ENCODE measurements at places on chromosomes 6 and 20.
A peak's percentile ranks its signal among the peaks of the same experiment; 100 is the strongest.

DNA sequence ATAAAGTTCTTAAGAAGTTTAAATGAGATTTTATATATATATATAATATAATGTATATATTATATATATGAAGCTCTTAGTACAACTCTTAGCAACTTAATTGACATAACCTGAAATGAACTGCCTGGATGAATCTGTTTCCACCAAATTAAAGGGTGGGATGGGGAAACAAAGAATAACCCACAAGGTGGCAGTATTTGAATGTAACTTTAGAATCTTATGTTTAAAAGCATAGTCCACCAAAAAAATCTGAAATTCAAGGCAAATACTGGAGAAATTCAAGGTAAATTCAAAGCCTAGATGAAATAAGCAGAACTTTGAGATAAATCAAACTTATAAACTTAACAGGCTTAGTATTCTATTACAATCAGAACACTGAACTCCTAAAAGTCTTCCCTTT is 4.4 kb upstream of the IBTK start:
- no peak for DNase-seq

DNA sequence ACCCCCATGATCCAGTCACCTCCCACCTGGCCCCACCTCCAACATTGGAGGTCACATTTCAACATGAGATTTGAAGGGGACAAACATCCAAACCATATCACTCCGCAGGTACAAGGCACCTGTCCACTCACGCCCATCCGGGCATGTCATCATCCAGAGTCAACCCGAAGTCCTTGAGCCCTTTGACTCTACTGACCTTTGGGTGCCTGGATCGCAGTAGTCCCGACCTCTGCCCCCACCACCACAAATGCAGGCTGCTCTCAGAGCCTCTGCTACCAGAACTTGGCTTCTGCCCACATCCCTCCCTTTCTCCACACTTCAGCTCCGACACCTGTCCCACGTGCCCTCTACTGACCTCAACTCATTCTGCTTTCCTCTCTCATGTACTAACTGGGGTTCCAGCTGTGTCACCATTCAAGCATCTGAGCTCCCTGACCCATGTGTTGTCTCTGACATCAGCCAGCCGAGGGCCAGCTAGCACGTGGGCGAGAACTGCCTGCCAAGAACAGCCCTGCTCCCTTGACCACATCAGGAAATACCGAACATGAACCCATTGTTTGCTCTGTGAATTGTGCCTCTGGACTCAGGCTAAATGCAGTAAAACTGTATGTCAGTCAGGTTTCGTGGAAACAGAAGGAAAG is 498.3 kb upstream of the SULF2 start:
- DNase-seq: peak; percentile 65

- no peak for DNase-seq
Observed at GRCh38 chr6:166687879-166688205, 60.8 kb upstream of the RPS6KA2 start.

DNA sequence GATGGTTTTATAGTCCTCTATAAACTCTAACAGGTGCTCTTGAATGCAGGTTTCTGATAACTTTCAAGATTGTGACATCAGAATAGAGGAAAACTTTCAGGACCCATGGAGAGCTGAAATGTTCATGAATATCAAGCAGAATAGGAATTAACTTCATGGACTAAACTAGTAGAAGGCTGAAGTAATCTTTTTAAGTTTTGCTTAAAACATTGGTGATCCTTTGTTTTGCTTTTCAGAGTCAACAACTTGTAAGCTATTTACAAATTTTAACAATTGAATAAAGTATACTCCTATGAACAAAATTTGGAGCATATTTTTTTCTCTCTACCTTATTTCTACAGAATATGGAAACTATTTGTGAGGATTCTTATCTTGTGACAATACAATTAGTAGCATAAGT is 25.2 kb upstream of the GOPC start:
- DNase-seq: no peak

GRCh38 chr6:134073161-134073560 is 20.7 kb upstream of the SLC2A12 start:
- no peak for DNase-seq

DNA sequence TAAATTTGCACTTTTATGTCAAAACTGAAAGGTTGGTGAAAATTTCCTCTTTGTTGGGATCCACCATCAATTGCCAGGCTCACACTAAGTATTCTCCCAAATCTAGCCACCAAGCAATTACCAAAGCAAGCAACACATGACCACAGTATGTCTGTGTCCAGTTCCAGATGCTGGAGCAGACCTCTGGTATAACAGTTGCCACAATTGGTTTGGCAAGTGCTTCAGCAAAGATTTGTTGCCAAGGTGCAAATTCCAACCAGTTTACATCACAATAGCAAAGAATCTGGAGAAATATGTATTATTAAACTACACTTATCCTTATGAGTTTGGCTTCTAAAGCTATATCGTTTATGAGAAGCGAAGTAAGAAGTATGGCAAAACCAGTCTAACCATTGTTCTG is 6.4 kb downstream of the GTF2H5 start:
- no peak for DNase-seq

- DNase-seq: no peak
Observed at GRCh38 chr6:34558172-34558714, 2.1 kb upstream of the SPDEF start.

GRCh38 chr6:33192105-33192646 is at the start of gene COL11A2:
Gene COL11A2, minus strand, starts transcription at chr6:33192467. Its CDS starts 227 bp downstream, at chr6:33192240.
- DNase-seq: no peak

DNA sequence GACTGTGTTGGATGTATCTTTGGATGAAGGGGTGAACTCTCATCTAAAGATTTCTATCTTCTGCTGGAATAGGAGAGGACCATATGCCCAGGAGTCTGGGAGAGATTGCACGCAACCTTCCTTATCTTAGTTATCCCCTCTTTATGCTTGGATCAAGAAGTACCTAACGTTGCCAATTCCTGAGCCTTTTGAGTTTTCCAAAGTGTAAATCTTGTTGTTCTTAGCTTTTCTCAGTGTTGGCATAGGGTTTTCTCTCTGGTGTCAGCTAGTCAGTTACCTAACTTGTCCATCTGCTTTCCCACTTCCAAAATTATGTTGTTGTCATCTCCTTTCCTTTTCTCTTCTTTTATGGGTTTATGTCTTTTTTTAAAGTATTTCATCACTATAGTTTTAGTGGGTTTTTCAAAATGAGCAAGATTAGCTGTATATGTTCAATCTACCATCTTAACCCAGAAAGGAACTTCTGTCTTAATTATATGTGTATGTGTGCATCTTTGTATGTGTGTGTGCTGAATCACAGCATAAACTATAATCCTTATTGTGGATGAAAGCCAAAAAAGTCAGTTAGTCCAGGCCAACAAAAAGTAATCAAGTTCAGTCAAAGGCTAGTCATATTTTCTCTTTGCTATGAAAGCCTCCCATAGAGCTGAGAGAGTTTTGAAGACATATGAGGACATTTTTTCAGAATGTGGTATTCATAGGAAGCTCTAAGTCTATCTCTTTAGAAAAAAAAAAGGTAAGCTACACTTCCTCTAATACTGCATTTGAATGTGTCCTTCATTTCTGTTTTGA is 72.1 kb downstream of the KHDC1L start:
- no peak for DNase-seq

DNA sequence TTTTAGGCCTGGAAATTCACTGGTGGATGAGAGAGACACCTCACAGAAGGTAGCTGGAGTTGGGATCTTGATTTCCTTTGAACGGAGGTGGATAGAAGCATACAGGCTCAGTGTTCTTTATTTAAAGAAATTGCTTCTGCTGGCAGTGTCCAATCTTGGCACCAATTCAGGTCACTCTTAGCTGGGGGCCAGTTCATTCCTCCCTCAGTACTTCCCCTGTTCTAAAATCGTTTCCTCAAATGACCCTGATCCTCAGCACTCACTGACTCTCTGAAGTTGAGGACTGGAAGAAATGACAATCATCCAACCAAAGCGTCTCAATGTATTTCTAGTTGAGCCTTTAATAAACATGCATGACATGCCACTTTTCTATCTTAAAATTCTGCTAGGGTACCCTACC is 472.5 kb upstream of the BTBD3 start:
- no peak for DNase-seq

GRCh38 chr6:111474106-111474505 is 8.9 kb downstream of the REV3L start:
- DNase-seq: no peak

DNA sequence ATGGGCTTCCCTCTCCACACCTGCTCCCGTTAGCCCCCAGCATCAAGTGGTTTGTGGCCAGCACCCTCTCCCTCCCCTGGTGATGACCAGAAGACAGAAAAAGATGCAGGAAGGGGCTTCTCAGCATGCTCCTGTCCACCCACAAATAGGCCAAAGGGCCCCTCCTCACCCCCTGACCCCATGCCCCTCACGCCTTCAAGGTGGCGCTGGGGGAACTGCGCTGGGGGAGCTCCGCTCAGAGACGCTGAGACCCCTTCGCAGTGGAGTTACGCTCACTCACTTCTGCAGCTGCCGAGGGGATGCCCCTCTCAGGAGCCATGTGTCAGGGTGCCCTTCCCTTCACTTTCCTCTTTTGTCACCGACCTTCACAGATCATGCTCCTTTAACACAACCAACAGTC is 92.0 kb downstream of the PSMB1 start:
- DNase-seq: no peak

DNA sequence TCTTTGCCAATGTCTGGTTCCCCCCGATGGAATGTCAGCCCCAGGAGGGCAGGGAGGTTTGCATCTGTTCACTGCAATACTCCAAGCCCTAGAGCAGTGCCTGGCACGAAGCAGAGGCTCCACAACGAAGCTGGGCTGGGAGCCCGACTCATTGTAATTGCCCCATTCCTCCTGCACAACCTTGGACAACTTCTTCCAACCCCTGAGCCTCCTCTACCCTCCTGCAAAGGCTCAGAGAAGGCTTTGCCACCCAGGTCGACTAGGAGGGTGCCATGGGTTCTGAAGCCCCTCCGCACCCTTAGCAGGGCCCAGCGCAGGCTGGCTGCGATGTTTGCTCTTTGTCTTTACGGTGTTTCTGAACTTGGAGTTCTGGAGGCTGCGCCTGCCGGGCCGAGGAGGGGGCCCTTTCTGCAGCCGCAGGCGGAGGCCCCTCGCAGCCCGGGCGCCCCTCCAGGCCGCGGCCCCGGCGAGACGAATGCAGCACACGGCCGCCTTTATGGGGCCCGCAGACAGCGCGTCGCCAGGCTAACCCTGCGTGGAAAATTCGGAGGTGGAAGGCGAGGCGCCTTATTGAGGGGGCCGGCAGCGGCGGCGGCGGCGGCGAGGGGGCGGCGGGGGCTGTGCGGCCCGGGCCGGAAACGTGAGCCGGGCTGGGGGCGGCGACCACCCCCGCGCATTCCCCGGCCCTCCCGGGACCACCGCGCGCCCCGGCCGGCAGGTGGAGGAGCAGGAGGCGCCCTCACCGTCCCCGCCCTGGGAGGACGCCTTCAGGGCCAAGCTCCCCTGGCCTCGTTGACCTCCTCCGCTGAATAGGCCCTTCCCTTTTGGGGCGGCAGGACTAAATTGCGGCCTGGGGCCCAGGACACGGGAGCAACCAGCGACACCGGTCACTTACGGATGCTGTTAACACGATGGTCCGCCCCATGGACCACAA is 27.0 kb downstream of the SNAI1 start:
- DNase-seq: no peak

- no peak for DNase-seq
Observed at GRCh38 chr6:86153521-86153920, 510.8 kb upstream of the SYNCRIP start.

GRCh38 chr6:5486214-5486613 is 224.9 kb downstream of the FARS2 start:
- no peak for DNase-seq

DNA sequence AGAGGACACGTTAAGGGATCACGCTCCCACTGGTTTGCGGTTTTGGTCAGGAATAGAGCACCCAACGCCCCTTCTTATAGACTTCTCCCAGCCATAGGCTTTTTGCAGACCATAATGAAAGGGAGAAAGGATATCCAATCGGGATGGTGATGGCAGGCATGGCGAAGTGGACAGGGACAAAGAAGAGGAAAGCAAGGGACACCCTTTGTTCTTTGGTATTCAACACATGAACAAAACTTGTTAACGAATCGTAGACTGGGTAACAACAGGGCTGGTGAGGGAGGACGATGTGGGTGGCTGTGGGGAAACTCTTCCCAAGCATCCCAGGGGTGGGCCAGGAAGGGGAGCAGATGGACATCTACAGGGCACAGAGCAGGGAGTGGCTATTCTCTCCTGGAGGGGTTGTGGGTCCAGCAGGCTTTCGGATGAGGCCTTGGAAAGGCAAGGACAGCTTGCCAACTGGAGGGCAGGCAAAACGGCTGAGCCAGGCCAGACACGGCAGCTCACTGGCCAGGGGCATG is 1.4 kb upstream of the HSP90AB1 start:
- no peak for DNase-seq

DNA sequence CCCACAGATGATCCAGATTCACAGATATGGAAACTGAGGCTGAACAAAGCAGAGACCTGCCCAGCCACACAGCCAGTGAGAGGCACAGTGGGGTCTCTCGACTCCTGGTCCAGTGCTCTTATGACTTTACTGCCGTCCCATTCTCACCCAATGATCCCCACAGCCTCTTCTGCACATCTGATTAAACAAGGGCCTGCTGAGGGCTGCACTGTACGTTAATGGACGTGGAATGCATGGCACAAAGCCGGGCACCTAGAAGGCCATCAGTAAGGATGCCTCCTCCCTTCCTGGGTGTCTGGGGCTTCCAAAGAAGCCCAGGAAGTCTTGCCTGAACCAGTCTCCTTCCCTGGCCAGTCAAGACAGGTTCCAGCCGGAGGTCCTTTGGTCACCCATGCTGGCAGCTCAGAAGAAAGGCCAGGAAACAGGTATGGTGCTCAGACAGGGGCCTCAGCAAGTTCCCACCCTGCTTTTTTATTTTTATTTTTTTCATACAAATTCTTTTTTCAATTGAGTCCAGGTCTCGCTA is 3.8 kb downstream of the TFEB start:
- DNase-seq: no peak

GRCh38 chr6:138004430-138005287 is 102.6 kb downstream of the PERP start:
- no peak for DNase-seq

DNA sequence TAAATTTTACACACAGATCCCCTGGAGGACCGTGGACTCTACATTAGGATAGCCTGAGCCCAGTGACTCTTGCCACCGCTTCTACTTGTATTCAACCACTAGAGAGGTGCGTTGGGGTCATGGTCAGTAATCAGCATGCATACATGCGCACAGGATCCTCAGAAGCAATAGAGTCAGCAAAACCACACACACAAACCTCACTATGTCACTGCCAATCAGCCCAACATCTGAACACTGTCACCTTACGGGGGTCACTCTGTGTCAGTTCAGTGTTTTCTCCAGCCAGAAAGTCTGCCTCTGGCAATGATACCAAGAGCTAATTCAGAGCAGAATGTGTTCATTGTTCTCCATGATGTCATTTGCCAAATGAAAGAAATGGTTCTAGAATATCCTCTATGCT is 225.3 kb downstream of the KHDC1L start:
- DNase-seq: no peak

GRCh38 chr20:5170341-5170740 is 43.5 kb downstream of the CDS2 start:
- no peak for DNase-seq

DNA sequence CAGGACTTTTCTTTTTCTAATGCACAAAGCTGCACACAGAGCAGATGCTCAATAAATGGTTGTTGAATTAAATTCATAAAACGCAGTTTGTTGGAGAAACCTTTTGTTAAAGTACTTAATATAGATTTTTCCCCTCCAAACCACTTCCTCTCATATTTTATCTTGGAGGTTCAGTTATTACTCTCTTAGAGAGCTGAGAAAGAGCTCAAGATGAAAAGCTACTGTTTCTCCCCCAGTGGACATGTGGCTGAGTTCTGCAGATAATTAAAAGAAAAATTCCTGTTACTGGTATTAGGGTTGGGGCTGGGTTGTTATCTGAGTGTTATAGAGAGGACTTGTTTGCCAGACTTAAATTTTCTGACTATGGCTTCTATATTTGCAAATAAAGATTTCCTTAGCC is 294.0 kb downstream of the TBC1D7 start:
- DNase-seq: no peak

Measured in left cardiac atrium (tissue), 4 donors.